ENCODE measurements at places on chromosomes 3 and 15.

DNA sequence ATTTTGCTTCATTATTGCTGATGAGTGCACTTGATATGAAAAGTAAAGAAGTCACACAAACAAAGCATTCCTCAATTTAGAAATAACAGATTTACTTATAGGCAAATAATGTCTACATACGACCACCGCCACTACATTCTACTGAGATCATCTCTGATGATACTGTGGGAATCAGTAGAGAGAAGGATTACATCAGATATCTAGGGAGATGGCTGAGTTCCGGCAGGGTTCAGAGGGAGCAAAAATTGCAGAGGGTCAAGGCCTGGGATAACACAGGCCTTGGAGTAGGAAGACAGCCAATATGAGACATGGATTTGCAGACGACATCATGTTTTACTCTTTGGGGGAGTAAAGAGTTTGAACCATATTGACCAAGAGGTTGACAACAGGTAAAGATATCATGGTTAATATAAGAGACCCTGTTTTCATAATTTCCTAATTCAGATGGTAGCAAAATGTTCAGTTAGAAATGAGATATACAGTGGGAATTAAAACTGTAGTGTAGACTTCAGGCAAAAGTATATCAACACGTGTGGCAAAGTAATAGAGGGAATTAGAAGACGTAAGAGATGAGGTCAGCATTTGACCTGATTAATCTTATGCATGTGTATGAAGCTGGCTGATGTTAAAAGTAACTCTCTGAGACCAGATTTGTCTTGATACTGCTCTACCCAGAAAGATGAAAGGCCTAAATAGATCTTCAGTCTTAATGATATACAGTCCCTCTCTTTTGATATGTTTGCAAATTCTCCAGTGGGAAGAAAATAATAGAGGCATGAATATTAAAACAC lies 15.6 kb downstream of the LSAMP start:
- no peak for DNase-seq

GRCh38 chr3:151644020-151644620 lies 89.6 kb upstream of the AADACL2 start:
- DNase-seq = no peak

DNA sequence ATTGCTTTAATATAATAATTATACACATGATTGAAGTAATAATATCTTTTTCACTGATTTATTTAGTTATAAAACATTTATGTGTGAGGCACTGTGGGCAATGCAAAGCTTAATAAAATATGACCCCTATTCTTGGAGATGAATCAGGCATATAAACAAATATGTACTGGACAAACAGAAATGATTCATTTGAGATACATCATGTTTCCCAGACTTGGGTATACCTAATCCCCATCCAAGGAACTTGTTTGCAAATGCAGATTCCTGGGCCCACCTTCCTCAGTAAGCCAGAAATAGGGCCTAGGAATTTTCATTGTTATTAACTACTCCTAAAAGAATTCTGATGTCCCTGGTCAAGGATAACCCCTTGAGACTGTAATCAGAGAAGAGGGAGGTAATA lies 184.2 kb downstream of the CHL1 start:
- no peak for DNase-seq

GRCh38 chr3:47035645-47036044 lies 56.2 kb downstream of the NBEAL2 start:
- no peak for DNase-seq

GRCh38 chr15:69454953-69455352 lies 2.3 kb downstream of the RPLP1 start:
- no peak for DNase-seq

DNA sequence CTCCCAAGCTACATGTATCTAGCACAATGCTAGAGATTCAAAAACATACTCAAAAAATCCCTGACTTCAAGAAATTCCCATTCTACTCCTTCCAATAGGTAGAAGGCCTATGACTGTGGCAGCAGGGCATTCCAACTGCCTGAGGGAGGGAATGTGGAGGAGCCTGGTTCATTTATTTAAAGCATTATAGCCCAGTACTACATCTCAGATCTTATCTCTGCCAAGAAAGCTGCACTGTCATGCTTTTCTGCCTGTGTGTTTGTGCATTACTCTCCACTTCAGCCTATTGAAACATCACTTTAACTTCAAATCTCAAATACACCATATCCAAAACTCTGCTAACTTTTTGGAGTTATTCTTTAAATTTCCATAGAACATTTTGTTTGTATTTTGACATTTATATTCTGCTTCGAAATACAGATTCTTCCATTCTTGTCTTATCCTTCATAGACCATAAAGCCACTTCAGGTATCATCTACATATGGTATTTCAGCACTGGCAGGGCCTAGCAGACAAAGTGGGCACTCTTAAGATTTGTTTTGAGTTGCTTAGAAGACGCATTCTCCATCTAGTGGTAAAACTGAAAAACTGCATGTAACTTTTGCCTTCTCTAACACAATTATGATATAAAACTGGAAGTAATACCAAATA lies 59.1 kb upstream of the NEDD4 start:
- DNase-seq = peak; percentile 33

DNA sequence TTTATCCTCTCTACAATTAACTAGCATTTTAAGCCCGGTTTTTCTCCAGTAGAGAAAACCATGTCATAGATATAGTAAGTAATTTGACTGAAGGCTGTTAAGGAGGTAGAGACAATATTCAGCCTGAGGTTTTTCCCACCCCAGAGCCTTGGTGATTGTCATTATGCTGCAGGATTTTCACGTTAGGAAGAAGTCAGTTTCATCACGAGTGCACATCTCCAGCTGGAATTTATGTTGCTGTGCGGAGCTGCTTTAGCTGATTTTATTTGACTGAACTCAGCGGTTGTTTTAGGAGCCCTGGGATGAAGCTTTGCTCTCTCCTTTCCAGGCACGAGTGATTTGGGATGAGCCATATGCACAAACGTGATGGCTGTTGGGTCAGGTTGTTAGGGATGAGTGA lies 271.3 kb upstream of the RGMA start:
- no peak for DNase-seq

DNA sequence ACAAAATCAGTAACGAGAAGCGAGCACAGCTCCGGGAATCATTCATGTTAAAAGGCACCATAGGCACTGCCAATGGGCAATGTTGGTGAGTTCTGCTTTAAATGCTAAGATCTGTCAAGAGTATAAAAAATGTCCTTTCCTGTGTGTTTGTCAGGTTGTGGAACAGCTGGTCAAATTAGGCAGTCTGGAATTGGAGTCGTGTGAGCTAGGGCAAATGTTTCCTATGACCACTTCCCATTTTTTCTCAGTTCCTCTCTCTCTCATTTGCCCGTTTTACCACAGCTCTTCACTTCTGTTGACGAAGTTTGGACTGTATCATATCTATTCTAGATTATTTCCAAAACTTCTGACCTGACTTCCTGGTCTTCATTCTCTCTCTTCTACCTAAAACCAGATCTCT lies 60.8 kb upstream of the GOLIM4 start:
- no peak for DNase-seq

- no peak for DNase-seq
These were observed 4.6 kb downstream of the SHOX2 start for GRCh38 chr3:158101335-158102241.

GRCh38 chr3:134030379-134031347 lies 938 bp upstream of the SLCO2A1 start:
- DNase-seq = no peak

GRCh38 chr15:52804526-52805081 lies 14.5 kb upstream of the ONECUT1 start:
- no peak for DNase-seq

DNA sequence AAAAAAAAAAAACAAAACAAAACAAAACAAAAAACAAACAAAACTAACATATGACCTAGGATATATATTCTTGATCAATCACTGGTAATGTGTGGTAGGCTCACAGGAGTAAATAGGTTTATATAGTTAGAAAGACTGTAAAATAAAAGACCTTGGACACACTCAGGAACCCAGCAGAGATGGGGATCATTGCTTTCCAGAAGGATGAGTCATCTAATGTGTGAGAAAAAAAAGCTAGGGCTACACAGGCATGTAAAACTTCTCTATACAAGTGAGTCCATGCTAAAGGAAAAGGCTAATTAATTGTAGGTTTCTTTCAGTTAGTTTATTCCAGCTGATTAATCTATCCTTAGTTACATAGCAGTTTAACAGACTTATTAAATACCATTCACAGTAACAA lies 710.3 kb upstream of the ARPP21 start:
- DNase-seq = peak; percentile 56

DNA sequence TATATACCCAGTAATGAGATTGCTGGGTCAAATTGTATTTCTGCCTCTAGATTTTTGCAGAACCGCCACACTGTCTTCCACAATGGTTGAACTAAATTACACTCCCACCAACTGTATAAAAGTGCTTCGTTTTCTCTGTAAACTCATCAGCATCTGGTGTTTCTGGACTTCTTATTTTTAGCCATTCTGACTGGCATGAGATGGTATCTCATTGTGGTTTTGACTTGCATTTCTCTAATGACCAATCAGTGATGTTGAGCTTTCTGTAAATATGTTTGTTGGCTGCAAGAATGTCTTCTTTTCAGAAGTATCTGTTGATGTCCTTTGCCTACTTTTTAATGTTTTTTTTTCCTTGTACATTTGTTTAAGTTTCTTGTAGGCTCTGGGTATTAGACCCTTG lies 182.9 kb upstream of the TRIM42 start:
- no peak for DNase-seq

DNA sequence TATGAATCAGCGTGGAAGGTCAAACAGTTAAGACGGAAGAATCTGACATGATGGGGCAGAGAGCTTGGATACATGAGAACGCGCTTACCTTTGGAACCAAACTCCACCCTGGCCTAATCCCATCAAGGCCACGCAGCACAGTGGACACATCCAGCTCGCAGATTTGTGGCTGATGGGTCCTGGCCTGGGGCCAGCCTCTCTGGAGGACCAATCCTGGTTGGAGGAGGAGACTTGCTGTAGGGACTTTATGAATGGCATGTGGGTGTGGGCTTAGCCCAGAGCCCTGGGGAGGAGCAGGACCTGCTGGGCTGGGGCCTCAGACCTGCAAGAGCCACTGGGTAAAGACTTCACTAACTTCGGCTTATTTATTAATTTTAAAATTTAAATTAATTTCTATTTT lies 73.4 kb upstream of the ANKRD34C start:
- no peak for DNase-seq

DNA sequence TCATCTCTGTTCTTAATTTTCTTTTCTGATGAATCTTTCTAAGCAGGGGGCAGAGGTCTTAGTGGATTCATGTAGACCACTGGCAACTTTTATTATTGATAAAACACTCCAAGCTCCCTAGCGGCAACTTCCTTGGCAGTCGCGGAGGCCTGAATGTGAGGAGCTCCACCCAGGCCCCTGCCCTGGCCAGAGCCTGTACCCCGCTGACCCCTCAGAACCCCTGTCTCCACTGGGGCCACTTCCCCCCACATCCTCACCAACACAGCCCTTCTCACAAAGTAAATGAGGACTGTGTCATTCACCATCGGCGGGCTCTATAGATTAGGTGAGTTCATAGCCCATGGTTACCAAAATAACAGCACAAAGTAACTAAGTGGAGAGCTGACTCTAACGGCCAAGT lies 111.6 kb downstream of the TPRA1 start:
- no peak for DNase-seq

DNA sequence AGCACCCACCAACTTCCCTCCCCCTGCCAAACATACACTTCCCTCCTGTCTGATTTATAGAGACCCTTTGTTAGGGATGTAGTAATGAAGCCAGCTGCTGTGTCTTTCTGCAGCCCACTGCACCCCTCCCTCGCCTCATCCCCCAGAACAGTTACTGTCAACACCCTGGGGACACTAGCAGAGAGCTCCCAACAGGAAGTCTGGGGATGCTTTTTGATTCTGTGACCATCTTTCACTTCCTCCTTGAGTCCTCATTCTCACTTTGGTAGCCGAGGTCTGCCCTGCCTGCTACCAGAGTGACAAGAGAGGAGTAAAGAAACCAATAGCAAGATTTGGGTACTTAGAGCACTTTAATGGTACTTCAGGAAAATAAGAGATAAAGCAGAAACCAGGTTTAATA lies 201.6 kb downstream of the SATB1 start:
- no peak for DNase-seq

DNA sequence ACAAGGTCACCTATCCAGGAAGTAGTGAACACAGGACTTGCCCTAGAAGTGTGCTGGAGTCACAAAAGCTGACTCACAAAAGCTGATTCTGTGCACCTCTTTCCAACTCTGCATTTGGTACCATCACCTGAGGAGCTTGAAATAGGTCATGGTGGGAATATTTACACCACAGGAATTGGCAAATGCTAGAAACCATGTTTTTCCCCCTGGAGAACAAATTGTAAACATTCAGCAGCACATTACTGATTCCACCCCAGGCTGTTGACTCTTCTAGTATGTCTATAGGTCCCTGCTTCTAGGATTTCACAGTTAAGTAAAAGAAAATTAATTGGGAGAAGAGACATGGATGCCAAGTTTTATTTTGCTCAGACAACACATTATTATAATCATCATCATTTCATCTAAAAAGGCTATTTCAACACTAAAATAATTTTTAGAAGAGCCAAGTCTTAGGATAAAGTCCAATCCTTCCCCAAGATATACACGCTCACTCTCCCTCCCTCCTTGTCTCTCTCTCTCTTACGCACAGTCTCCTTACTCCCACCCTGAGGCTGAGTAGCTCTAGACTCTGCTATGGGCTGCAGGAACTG lies 24.7 kb downstream of the CACNA2D2 start:
- no peak for DNase-seq

DNA sequence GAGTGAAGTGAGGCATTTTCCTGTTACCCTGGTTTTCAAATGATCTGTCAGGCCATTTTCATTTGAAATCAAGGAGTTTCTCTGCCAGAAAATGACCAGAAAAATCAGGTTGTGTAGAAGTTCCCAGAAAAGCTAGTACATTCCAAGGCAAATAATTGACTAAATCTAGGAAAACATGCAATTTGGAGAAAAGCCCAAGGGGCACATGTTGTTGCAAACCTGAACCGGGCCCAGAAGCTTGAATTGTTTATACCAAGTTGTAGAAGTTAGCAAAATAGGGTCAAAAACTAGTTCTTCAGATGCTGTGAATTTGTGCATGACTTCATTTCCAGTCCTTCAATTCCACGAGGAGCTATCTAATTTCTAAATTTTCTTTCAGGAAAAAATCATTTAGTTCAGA lies 31.0 kb downstream of the TRIM42 start:
- no peak for DNase-seq

- DNase-seq = no peak
These were observed 215.1 kb upstream of the MLF1 start for GRCh38 chr3:158355623-158356588.

GRCh38 chr3:18645619-18646018 lies 220.5 kb upstream of the SATB1 start:
- no peak for DNase-seq

DNA sequence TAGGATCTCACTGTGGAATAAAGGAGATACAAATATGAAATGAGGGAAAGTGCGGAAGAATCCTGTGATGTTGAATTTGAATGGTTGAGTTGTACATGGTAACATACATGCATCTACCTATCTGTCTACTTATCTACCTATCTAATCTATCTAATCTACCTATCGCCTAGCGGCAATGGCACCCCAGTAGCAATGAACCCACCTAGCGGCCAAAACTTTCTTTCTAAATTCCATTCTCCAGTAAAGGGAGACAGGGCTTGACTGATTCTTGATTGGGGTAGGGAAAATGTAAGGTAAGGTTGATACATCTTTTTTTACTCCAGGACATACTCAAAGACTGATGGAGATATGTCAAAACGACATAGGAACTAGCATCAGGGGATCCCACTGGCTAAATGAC lies 345.0 kb downstream of the FHIT start:
- DNase-seq = no peak

Data from kidney glomerular epithelial cell (primary cell).